ENCODE measurements at places on chromosomes 11 and 22.

DNA sequence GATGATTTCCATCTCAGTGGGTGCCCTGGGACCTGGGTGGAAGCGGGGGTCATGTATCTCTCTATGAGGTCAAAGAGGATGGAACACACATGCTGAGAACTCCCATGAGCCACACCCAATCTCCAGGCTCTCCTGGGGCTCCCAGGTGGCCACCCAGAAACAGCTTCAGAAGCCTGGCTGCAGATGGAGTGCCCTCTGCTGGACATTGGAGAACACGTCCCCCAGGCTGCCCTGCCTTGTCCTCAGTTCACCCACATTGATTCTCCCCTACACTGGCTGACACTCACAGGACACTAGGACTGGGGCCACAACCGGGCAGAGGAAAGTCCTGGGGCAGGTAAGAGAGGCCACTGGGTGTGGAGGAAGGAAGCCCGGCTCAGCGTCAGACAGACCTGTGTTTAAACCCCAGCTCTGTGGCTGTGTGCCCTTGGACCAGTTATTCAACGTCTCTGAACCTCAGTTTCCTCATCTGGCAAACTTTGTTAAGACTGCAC lies 4.5 kb upstream of the NOL12 start:
- no peak overlapping the region for H3K27ac ChIP-seq
- H3K4me1 ChIP-seq, result peaks cover 30% of the 10 kb centered on the region
- peak; percentile 77 for DNase-seq
- H3K27me3 ChIP-seq, result no peaks in the 10 kb centered on the region

DNA sequence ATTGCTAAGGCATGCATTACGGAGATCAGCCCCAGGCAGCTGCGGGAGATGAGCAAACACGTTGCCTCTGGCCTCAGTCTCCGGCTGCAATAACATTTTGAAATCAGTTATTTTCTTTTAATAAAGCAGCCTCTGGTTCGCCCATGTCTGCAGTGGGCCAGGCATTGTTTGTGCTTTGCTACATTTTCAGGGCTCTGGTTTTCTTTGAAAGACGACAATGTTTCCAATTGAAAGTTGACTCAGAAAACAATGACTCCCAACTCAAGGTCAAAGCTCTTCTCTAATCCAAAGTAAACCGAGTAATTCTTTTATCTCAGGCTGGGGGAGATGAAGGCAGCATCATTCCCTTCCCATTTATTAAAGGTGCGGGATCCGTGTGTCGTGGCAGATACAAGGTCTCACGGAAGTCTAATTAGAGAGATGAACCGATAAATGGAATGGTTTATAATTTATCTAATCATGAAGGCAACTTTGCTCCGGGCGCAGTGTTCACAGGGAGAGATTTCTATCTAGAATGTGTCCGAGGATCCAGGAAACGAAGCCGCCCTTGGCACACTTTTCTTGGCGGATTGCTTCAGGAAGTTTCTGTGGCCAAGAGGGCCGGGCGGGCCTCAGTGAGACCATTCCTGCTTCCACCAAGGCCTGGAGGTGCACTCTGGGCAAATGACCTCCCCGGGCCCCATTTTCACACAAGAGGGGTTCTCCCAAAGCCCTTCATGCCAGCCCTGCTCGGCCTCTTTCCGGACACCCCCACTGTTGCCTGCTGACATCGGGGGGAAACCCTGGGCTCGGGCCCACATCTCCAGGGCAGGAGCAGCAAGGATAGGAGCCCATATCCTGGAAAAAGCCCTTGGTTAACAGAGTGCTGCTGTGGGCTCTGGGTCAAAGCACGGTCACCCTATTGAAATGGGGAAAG lies 811.4 kb downstream of the BRD1 start:
- DNase-seq, result no peak
- no peak overlapping the region for H3K27ac ChIP-seq
- no peak overlapping the region for H3K4me3 ChIP-seq
- no peaks in the 10 kb centered on the region for H3K4me1 ChIP-seq

DNA sequence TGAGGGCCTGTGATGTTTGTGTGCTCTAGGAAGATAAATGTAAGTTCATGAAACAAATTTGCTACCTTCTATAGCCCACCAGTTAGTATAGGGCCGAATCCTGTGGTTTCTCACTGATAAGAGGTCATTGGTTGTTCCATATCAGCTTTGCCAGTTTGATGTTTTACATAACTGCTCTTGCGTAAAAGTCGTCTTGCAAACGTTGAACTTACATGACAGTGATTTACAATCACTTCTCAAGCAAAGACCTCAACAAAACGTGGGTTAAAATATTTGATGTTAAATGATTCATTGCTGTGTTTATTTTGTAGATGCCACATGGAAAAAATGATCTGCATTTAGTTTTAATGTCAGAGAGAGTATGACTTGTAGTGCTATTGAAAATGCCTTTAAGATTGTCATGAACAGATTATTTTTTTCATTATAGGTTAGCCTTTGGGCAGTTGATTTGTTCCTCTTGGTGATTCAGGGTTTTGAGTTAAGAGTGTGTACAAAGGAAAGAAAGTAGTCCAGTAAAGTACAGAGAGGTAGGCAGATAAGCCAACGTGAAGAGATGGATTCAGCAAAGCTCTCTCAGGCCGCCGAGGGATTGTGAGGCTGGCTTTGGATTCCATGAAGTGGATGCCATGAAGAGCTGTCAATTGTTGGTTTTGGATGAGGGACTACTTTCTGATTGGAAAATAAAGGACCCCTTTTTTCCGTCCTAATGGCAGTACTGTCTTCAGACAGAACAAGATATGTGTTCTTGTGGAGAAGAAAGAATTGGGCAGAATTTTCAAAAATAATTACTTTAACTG lies 2.6 kb downstream of the EWSR1 start:
- DNase-seq, result no peak
- peak overlapping the region; percentile 67 for H3K4me3 ChIP-seq
- peaks cover 64% of the 10 kb centered on the region for H3K4me1 ChIP-seq
- H3K27me3 ChIP-seq, result no peaks in the 10 kb centered on the region
- peaks cover 85% of the 10 kb centered on the region for H3K36me3 ChIP-seq
- peak overlapping the region; percentile 100 for H3K27ac ChIP-seq

DNA sequence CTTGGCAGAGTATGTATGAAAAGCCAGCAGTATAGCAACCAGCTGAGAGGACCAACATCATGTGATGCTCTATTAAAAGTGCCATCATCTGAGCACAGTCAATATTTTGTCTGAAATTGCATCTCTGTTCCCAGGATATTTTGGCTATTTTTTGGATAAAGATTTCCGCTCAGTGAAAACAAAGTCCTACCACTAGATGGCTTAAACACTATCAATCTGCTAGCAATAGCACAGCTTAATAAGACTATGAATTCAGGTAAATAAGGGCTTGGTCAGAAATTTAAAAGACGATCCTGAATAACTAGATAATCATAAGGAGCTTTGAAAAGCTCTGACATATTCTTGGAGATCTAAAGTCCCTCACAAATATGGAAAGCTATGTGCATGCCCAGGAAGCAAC lies 74.4 kb downstream of the MS4A13 start:
- no peak overlapping the region for H3K27ac ChIP-seq
- H3K27me3 ChIP-seq, result no peaks in the 10 kb centered on the region
- DNase-seq, result no peak
- no peak overlapping the region for H3K4me3 ChIP-seq
- no peaks in the 10 kb centered on the region for H3K4me1 ChIP-seq

- H3K27me3 ChIP-seq, result peaks cover 16% of the 10 kb centered on the region
- no peak overlapping the region for H3K27ac ChIP-seq
- no peaks in the 10 kb centered on the region for H3K36me3 ChIP-seq
Measured at GRCh38 chr11:44743959-44744557, 17.3 kb downstream of the TSPAN18 start.

DNA sequence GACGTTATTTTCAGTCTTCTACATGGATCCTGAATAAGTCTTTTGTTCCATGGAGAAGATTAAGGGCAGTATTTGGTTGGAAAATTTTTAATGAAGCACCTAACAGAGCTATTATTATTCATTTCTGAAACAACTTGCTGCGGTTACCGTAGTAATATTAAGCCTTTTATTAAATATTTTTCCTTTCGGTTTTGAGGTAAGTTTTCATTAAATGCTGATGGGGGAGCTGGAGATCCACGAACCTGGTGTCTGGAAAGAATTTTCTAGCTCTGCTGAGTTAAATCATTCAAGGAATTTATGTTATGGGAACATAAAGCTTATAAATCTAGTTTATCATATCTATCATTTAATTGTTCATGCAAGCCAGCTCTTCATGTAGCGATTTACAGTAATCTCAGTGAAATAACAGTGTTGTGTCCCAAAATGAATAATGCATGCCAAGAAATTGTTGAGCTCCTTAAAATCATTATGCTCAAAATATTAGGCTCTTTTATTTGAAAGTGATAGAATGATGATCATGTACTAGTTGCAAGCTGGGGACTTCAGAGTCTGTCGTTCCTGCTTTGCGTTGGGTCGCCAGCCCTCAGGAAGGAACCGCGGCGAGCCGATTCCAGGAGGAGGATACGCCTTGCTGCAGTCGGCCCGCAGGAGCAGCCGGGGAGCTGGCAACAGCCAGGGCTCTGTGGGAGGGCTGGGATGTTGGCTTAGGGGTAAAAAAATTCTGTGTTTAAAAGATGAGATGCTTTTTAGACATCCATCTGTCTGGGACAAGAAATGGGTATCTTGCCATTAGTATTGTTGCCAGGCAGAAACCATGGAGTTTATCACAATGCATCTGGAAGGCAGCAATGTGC lies 83.1 kb downstream of the TBC1D22A start:
- H3K4me3 ChIP-seq, result no peak overlapping the region
- no peak overlapping the region for H3K27ac ChIP-seq
- no peaks in the 10 kb centered on the region for H3K27me3 ChIP-seq
- DNase-seq, result no peak
- H3K36me3 ChIP-seq, result peaks cover 29% of the 10 kb centered on the region

DNA sequence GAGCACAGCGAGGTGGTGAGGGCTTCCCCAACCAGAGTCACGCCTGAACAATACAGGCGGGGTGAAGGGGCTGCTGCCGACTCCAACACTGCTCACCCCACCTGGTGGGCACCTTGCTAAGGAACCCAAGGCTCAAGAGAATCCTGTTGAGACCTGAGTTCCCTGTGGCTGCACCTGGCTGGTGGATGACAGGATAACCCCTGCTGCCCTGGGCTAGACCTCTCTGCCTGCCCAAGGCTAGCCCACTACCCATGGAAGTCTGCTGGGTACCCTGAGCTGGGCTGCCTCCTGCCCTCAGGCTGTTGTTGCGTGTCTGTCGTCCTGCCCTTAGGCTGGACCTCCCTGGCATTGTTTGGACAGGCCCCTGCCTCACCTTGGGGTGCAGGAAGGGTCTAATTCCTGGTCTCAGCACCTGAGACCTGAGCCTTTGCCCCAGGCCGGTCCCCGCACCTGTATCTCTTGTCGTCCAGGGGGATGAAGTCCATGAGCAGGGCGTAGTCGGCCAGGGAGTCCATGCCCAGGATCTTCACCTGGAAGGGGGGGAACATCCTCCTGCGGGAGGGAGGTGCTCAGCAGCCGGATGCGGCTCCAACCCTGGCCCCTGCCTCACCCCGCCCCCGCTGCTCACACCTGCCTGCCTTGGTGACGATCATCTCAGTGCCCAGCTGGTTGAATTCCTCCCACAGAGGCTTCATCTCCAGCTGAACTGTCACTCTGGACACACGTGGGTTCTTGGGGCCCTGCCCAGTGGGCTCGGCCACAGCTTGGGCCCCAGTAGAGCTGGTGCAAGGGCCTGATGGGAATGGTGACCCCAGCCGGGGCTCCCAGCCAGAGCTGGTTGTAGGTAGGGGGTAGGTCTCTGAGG lies 4.9 kb upstream of the NUDT8 start:
- H3K4me3 ChIP-seq, result no peak overlapping the region
- no peak overlapping the region for H3K27ac ChIP-seq
- no peaks in the 10 kb centered on the region for H3K27me3 ChIP-seq
- peaks cover 25% of the 10 kb centered on the region for H3K4me1 ChIP-seq

DNA sequence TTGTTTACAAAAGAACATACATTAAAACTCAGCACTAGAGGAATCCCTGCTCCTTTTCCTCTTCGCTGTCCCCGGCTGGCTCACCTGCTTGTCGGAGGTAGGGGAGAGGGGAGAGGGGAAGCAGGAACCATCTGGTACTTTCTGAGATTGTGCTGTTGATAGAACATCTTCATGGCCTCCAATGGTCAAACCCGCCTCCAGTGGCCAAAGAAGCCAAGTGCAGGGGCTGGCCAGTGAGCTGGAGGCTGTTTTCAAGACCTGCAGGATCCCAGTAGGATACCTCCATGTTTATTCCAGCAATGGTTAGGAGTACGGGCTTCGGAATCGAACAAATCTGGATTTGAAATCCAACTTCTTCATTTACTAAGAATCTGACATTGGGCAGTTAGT lies 92.6 kb downstream of the PKNOX2 start:
- H3K27ac ChIP-seq, result no peak overlapping the region
- peaks cover 11% of the 10 kb centered on the region for H3K4me1 ChIP-seq
- no peak for DNase-seq
- peaks cover 5% of the 10 kb centered on the region for H3K27me3 ChIP-seq

- no peak overlapping the region for H3K4me3 ChIP-seq
- no peaks in the 10 kb centered on the region for H3K27me3 ChIP-seq
- no peaks in the 10 kb centered on the region for H3K4me1 ChIP-seq
- DNase-seq, result no peak
Measured at GRCh38 chr11:66032957-66033735, 6.9 kb upstream of the CATSPER1 start.

- no peaks in the 10 kb centered on the region for H3K36me3 ChIP-seq
- no peak overlapping the region for H3K27ac ChIP-seq
- H3K27me3 ChIP-seq, result no peaks in the 10 kb centered on the region
- DNase-seq, result no peak
- H3K4me1 ChIP-seq, result peaks cover 3% of the 10 kb centered on the region
Measured at GRCh38 chr11:96162816-96163499, 180.0 kb downstream of the MAML2 start.

DNA sequence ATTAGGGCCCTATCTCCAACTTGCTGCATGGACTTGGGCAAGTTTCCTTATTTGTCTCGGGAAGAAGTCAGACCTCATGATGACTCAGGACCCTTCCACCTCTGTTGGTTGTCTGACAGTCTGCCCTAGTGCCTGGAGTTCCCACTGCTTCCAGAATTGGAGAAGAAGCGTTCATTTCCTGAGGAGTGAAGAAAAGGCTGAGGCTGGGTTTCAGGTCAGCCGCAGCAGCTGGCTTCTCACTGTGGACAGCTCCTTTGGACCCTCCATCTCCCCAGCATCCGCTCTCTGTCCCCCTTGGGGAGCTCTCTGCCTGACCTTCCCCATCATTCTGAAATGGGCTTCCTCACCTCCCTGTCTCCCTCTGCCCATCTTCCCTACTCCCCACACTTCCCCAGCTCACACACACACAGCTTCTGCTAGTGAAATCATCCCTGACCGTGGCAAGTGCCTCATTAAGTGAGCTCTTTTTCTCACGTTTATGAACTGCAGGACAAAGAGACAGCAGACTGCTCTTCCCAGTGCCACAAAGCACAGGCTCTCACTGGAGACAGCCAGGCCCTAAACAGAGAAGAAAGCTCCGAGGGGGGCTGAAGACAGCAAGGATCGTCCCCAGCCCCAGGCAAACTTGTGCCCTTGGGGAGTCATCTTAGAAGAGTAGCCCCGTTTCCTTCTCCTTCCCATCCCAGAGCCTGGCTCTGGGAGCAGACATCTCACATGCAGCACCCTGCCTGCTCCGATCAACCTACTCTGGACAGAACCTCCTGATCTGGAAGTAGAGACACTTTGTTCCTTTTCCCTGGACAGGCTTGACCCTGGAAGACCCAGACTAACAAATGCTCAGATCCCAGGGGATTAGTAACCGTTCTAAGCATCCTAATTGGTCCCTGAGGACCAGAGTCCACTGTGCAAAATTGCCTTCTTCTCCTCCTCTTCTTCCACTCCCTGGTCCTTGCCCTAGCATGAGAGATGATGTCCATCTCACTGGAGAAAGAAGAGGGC lies 157.9 kb downstream of the FEZ1 start:
- DNase-seq, result no peak
- H3K27me3 ChIP-seq, result peaks cover 31% of the 10 kb centered on the region
- no peaks in the 10 kb centered on the region for H3K4me1 ChIP-seq
- no peaks in the 10 kb centered on the region for H3K36me3 ChIP-seq

All from DND-41 (cell line).